ENCODE measurements at places on chromosomes 13 and 19. TPM values are rescaled to one million over a fixed set of nuclear protein-coding genes. Genes with fewer than 3 reads are reported as not detected.
A peak's percentile ranks its signal among the peaks of the same experiment; 100 is the strongest.

DNA sequence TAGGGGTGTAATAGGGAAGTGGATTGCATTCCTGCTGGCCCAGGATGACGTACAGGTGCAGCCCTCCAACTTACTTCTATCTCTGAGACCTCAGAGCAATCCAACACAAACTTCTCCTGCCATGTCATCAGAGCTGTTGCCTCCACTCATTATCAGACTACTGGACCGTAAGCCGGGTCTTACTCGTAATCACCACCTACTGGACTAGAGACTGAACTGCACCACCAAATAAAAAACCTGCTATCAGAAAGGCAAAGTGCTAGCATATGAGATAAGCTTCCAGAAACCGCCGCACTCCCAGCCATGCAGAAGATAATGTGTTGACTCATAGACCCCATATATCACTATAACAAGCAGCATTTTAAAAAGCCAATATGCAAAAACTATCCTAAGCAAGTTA is 102.0 kb downstream of the SLITRK1 start:
- peak; percentile 14 for DNase-seq

GRCh38 chr13:109159650-109160309 is 530.4 kb downstream of the MYO16 start:
- peak; percentile 35 for DNase-seq

DIAPH3 gene
- polyA plus RNA-seq = 5.4 TPM

DNA sequence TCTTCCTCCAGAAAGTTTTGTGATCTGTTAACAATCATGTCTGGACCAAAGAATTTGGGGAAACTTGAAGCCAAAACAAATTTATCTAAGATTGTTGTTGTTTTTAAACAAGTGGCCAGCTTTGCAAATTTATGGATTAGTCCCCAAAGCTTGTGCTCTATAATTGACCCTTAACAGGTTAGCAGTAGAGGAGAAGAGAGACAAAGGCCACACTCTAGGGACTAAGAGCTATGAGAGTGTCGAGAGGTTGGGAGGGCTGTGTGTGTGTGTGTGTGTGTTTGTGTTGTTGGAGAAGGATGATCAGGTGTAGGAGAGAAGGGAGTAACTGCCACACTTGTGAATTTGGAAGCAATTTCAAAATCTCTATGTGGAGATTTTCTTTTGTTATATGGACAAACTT is 367.3 kb downstream of the KCNRG start:
- DNase-seq = no peak

TBC1D4 gene
- polyA plus RNA-seq = 10.4 TPM

DNA sequence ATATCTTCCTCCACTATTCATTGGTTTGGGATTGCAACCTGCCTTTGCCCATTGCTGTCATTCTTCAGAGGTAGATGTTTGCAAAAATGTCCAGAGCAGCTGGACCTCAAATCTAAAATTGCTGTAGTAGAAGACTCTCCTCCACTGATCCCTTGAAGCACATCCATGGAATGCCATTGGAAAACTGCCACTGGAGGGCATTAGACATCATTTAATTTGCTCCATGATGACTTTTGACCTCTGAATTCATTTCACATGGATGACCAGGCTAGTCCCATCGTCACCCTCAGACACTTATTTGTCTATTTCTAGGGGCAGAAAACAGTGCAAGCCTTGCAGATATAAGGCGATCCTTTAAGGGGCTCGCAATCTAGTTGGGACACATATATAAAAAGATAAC is 33.9 kb upstream of the FLT1 start:
- DNase-seq = no peak

DNA sequence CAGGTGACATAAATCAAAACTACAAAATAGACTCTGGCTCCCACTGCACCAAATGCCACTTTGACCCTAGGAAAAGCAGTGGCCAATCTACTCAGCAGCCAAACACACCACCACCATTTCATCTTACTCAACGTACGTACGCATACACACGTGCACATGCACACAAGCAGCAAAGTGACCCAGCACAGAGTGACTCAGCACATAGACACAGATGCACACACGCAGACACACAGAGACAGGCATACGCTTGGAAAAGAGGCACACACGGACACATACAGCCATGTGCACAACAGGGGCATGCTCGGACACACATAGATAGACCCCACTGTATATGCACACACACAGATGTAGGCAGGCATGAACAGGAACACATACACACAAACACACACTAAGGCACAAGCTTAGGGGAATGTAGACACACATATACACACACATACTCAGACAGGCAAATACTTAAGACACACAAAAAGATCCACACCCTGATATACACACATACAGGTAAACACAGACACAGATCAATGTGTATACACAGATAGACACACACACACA is 37.3 kb downstream of the PEPD start:
- no peak for DNase-seq

- DNase-seq = no peak
Measured at GRCh38 chr13:33284031-33284430, 1.5 kb downstream of the STARD13 start.

DNA sequence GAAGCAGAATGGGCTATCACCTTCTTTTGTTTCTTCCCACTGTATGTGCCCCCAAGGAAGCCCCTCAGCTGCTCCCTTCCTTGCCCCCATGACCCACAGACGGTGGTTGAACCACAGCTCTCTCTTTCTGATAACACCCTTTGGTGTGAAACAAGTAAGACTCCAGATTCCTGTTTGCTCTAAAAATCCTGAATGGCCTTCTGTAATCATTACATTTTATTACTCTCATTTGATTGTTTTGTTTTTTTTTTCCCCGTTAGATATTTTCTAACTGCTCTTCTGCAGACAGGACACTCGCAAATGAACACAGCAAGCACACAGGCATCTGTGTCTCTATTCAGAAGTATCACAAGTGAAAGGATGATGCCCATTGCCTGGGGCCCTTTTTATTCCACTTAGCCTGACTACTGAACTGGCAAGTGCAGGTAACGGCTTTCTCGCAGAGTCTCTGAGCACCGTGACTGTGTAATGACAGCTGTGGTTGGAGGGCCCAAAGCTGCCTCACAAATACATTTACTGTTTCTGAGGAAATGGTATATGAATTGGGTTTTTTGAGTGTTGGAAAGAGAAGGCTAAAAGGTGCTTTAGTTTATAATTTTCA is 59.3 kb downstream of the OXGR1 start:
- no peak for DNase-seq

DNA sequence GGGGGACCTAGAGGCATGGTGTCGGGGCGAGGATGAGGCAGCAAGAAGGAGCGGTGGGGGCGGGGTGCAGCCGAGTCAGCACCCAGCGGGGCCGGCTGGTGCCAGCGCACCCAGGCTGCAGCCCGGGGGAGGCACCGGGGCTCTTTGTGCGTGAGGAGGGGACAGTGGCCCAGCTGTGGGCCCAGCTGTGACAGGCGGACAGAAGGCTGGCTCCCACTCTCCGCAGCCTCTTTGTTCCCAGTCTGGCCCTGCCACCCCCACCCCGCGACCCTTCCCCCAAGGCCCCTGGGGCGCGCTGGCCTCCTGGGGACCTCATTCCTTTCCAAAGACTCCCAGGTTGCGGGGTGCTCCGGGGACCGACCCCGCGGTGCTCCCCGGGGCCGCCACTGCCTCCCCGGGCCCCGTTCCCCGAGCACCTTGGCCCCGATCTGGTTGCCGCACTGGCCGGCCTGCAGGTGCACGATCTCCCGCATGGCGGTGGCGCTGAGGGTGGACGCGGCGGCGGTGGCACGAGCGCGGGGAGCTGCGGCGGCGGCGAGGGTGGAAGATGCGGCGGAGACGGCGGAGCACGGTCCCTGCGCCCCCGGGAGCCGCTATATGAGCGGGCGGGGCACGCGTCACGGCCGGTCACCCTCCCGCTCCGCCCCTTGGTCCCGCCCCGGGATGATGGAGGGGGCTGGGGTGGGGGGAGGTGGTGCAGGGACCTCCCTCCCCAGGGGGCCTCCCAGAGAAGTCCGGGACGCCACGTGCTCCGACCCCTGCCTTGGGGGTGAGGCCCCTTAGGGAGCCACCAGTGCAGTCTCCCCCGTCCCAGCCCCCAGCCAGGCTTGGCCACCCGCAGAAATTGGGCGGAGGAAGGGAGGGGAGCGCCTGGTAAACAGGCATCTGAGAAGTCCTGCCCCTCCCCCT is at the start of gene TUBB4A:
Gene TUBB4A, minus strand, starts transcription at position 570 of the 909 bp plus-strand sequence. Its CDS starts 97 bp downstream, at position 473.
- DNase-seq = peak; percentile 95

GRCh38 chr19:4217429-4218264 is 11.7 kb upstream of the EBI3 start:
- no peak for DNase-seq

DNA sequence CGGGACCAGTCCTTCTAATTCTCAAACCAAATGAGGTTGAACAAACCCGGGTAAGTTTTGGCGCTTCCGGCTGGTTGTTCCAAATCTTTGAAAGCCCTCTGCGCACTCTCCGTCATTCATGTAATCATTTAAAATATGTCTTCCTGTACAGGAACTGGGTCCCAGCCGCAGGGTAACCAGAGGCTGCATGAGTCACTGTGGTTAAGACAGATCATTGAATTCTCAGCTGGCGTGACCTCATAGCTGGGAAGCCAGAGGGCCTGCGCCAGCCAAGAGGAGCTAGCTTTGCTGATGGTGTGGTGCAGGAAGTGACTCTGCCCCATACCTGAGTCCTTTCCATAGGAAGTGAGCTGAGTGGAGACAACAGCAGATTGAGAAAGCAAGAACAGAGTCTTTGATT is 135.2 kb downstream of the TSHZ3 start:
- DNase-seq = peak; percentile 27

GRCh38 chr13:39119422-39119821 is 81.2 kb downstream of the NHLRC3 start:
- no peak for DNase-seq

NCR1 gene
- polyA plus RNA-seq = not detected

KLK4 gene
- not detected for polyA plus RNA-seq

FFAR3 gene
- not detected for polyA plus RNA-seq

Data from SK-N-SH (cell line).